ENCODE measurements at places on chromosomes 4 and X.

DNA sequence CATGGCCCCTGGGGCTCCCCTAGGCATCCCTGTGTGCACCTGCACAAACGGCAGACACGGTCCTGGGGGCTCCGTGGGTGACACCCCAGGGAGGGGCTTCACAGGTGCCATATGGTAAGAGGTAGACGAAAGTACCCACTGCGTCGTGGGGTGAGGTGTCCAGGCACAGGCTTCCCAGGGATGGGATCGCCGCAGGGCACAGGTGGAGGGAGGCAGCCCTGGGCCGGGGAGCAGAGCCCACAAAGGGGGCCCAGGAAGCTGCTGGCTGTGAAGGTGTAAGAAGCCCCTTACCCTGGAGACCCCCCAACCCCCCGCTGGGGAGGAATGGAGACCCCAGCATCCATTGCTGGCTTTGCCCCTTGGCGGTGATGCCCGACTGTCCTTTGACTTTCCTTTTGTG, 10.9 kb downstream of the SH3TC1 start:
- DNase-seq = no peak

DNA sequence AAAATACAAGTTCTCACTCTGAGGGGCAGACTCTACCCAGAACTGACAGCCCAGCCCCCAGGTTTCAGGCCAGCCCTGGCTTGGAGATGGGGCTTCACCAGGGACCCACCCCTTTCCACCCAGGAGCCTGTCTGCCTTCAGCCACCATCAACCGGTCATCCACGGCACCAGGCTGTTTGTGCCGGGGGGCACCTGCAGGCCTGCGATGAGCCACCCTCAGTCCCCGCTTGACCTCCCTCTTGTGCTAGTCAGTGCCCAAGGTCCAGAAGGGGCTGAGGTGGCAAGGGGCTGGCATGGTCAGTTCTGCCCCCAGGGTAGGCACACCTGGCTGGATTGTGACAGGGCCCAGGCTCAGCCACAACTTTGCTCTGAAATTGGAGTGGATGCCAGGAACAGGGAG, 82.1 kb downstream of the ADRA2C start:
- no peak for DNase-seq

DNA sequence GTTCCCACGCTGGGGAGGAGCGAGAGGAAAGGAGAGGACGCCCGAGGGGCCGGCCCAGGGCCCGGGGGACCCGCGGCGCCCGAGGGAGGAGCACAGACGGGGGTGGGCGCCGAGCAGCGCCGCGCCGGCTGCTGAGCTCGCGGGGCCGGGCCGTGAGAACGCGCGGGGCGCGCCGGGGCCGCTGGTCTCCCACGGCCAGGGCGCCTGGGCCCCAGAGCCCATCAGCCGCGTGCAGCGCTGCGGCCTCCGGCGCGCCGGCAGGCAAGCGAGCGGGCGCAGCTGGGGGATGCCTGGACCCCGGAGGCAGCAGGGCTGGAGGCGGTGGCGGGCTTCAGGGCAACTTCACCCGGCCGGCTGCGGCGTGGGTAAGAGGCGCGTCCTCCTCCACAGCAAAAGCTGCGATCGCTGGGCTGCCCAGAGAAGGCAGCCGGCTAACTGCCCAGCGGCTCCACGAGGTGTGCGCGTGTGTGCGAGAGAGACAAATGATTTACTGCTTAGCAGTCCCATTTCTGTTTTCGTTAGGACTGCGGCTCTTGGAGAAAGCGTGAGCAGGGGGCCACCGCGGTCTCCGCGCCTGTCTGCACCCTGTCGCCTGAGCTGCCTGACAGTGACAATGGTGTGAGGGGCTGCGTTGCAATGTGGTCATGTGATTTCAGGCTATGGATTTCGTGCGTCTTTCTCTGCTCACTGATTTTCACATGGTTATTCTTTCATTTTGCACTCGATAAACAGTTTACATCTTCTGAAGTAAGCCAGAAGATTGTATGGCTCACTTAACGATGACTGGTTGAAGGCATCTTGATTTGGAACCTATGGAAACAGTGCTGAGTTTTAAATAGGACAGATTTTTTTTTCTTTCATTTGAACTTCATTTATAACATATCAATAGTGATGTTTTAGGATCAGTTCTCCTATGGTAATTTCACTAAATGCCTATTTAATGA, 1.2 kb downstream of the GUCY1A1 start:
- peak; percentile 25 for DNase-seq

- DNase-seq = no peak
Observed at GRCh38 chr4:98680806-98681205, 22.4 kb upstream of the TSPAN5 start.

DNA sequence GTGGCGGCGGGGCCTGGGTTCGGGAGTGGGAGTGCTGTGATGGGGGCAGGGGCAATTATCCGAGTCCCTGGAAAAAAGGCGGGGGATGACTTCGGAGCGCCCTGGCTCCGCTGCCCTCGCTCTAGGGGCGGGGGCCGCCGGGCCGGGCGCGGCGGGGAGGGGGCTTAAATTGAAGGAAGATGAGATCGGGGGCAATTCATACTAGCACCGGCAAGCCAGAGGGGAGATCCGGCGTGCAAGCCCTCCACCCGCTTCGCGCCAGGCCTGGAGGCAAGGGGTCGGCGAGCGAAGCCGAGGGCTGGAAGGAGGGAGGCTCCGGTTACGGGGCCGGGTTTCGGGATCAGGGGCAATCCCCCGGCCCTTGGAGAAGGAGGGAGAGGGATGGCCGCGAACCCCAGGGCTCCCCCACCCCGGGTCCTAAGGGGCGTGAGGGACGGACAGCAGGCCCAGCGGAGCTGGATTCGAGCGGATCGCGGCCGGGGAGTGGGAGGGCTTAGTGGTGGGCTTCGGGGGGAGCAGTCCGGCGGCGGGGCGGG, 1.2 kb downstream of the BCORL1 start:
- no peak for DNase-seq

DNA sequence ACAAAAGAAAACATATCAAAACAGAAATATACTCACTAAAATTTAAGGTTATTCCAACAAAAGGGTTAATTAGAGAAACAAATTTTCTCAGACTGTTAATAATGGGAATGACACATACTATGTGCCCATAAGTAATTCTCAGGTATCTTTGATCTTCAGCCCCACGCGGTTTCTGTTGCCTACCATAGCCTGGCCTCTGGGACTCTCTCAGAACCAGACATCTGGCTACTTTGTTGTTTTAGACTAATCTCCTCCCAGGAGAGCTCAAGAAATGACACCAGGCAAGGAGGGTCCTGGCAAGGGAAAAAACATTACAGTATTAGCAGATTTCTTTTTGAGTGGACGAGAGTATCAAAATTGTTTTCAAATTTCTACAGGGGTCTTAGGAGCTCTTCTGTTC, 43.7 kb downstream of the SLC10A7 start:
- no peak for DNase-seq

DNA sequence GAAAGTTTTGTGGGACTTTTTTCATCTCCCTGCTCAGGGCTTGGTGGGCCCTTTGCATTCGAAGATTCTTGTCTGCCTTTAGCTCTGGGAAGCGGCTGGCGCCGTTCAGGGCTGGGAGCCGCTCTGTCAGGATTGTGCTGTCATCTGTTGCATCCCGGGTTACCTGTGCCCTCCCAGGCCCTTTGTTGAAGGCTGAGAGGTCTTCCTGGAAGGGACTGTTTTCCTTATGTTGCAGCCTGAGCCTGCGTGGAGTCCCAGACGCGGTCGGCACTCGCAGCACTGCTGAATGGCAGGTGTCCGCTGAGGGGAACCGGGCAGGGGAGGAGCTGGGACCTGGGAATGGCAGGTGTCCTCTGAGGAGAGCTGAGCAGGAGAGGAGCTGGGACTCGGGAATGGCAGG, 15.9 kb downstream of the RGS12 start:
- DNase-seq = no peak

DNA sequence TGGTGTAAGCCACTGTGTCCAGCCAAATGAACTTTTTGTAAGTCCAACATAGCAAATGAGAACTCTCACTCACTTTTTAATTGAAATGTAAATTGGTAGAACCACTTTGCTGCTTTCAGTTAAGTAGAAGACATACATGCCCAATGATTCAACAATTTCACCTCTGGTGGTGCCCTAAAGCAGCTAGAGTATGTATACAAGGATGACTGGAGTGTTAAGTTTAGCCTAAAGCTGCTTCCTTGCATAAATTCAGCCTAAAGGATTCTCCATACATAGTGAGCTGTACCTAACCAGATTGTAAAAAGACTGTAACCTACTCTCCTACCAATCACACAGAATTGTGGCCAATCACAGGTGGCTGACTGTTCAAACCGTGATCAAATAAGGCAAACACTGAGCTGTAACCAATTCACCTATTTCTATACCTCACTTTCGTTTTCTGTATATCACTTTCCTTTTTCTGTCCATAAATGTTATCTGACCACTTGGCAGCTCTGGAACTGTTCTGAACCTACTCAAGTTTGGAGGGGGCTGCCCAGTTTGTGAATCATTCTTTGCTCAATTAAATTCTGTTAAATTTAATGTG, 39.9 kb downstream of the PDS5A start:
- no peak for DNase-seq

DNA sequence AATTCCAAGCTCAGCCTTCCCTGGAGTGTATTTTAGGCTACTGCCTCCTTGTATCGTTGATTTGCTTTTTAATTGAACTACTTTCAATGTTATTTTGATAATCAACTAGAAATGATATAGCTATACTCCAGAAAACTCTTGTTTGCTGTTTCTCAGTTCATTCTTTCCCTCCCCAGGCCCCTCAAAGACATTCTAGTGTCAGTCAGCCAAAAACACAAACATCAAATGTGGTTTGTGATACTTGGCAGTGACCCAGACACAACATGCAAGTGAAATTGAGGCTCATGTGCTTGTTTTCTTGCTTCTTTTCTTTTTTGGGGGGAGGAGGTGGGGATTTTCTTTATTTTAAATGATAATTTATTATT, 7.6 kb downstream of the FAT4 start:
- DNase-seq = no peak

- no peak for DNase-seq
Observed at GRCh38 chr4:82042042-82042441, 331.7 kb downstream of the HNRNPD start.
